Common myeloid progenitor, CD34-positive (primary cell): ENCODE measurements at places on chromosomes 16 and 17.

DNA sequence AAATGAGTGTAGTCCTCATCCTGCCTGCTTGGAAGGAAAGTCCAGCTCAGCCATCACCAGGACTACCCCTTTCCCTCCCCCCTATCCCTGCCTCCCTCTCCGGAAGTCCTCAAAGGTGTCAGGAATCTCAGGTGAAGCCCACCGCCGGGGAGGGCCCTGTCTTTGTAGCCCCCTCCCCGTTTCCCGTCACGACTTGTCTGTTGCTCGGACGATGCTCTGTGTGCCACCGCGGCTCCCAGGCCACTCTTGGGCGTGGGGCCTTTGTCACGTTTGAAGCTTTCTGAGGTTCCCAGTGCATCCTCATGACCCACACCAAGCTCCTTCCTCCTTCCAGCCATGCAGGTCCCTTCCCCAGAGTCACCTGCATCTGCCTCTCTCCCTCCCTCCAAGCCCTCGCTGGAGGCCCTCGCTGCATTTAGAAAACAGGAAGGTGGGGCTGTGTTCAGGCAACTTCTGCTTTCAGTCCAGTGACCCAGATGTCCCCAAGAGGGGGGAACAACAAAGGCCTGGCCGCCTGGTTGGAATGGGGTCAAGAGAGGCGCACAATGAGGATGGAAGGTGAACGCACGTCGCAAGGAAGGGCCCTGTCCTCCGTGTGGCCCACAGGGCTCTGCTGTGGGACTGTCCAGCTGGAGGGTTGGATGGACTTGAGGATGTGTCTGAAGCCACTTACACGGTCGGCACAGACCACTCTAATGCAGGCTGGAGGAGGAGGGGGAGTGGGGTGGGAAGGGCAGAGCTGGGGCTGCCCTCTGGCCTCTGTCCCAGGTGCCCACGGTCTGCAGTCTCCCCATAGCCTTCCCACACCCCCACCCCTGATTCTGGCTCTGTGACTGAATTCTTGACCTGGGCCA is 59.9 kb downstream of the OR1D5 start:
- peak; percentile 94 for DNase-seq

- DNase-seq = no peak
These were observed 6.1 kb downstream of the KRT23 start for GRCh38 chr17:40931311-40931710.

DNA sequence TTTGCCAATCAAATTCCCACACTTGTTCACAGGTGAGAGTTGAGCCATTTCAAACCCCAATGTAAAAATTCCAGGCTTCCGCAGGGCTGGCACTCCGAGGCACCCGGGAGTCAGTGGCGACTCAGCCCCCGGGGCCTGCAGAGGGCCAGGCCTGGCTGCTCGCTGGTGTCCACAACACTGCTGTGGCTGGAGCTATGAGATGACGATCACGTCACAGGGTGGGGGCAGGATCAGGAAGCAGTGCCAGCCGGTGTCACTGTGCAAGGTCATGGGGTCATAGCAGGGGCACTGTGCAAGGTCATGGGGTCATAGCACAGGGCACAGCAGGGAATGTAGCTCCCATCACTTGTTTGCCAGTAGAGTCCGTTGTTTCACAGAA is 7.8 kb downstream of the VPS4A start:
- DNase-seq = no peak

- DNase-seq = no peak
These were observed 8.0 kb upstream of the PIK3R6 start for GRCh38 chr17:8875436-8875835.

- DNase-seq = no peak
These were observed 364.1 kb downstream of the WWOX start for GRCh38 chr16:78463591-78463990.

- DNase-seq = no peak
These were observed 990 bp downstream of the DOK4 start for GRCh38 chr16:57485091-57485915.

GRCh38 chr17:40524243-40524965 is 23.0 kb upstream of the TNS4 start:
- DNase-seq = no peak

DNA sequence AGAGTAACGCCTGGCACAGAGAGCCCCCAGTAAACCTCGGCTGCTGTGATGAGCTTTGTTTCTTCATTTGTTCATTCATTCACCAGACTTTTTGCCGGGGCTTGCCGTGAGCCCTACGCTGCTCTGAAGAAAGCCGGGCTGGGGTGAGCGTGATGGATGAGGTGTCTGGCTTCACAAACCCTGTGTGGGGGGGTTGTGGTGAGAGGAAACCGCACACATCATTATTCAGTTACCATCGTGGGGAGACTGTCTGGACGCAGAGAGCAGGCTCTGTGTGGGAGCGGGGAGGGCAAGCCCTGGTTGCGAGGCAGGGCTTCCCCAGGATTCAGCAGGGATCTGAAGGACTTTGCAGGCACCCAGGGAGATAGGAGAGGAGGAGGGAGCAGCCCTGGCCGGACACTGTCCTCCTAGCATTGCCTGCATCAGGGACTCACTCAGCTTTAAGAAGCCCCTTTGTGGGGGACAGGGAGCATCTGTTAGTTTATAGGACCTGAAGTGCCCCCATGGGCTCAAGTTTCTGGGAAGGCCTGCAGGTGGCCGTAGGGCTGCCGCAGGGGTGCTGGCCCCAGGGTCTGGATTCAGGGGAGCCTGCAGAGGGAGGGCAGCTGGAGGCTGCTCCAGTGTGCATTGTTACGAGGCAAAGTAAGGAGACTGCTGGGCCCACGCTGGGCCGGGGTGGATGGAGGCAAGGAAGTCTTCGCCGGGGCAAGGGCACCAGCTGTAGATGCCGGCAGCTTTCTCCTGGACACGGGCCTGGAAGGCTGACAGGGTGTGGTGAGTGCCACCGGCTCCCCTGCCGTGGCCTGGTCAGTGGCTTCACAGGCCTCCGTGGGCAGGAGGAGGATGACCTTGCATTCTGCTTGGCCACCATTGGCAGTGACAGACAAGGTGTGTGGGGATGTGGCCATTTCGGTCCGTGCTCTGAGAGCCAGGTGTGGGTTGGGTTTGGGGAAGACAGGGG is 334.5 kb downstream of the SEC14L1 start:
- DNase-seq = peak; percentile 91

DNA sequence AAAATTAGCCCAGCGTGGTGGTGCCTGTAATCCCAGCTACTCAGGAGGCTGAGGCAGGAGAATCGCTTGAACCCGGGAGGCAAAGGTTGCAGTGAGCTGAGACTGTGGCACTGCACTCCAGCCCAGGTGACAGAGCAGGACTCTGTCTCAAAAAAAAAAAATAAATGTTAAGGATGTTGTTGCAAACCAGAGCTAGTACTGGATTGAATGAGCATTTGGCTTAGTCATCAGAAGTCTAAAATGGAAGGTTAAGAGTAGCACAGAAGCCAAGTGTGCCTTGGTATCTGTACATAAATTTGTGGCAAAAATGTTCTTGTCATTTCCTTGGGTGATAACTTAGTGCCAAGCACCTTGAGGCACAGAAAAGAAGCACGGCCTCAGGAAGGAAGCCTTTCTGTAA is 50.6 kb upstream of the MED9 start:
- DNase-seq = peak; percentile 37

GRCh38 chr16:57422026-57422944 is 17.7 kb downstream of the CCL17 start:
- DNase-seq = no peak
